ENCODE measurements at places on chromosomes 5 and 9. TPM values are rescaled to one million over a fixed set of nuclear protein-coding genes. Genes with fewer than 3 reads are reported as not detected.

Gene FBXO38
- total RNA-seq, result 48.7 TPM

Gene WNT8A
- total RNA-seq, result not detected

Gene CYLC2
- total RNA-seq, result not detected

Gene ACOT12
- total RNA-seq, result not detected

Gene UGT3A1
- not detected for total RNA-seq

Gene IL9
- total RNA-seq, result not detected

Gene CTSV
- 0.74 TPM for total RNA-seq

Gene PTPN3
- 0.30 TPM for total RNA-seq

Gene TERT
- not detected for total RNA-seq

Gene SHOC1
- total RNA-seq, result 0.09 TPM
